NCI-H460 (cell line): ENCODE measurements at places on chromosomes 5 and 9.

GRCh38 chr9:99021512-99021911 lies 77.8 kb downstream of the COL15A1 start:
- no peak for DNase-seq

GRCh38 chr5:28216939-28217360 lies 1178.6 kb upstream of the CDH9 start:
- DNase-seq, result no peak

DNA sequence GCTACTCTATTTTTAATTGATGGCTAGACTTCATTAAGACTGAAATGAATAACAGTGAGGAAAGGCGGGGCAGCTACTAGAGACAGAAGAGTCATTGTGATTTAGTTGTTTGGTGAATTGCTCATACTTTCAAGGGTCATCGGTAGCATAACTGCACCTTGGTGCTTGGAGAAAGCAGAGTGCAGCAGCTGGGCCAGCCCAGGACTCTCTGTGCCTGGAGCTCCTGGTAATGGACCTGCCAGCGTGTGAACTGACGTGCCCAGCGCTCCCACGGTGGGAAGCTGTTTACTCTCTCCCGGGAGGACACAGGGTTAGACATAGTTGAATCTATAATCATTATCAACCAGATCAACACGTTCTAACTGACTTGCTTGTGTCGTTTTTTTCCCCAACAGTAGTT lies 42.9 kb downstream of the LURAP1L start:
- peak; percentile 76 for DNase-seq

GRCh38 chr5:56207537-56207936 lies 25.6 kb downstream of the ANKRD55 start:
- no peak for DNase-seq

DNA sequence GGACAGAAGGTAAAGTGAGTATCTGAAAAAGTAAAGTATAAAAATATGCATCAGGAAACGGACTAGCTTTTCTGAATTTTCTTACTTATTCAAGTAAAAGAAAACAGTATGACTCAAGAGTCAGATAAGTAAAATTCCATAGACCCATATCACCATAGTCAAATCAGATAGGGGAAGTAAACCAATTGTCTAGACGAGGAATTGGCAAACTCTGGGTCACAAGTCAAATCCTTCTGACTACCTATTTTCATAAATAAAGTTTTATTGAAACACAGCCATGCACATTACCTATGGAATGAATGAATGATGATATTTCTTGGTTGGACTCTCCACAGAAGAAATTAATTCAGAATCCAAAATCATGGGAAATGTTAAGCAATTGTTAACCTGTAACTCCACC lies 59.1 kb upstream of the TMC1 start:
- no peak for DNase-seq

GRCh38 chr9:83138422-83139135 lies 75.6 kb upstream of the RASEF start:
- DNase-seq, result no peak

- no peak for DNase-seq
These were observed 6.4 kb upstream of the TOR4A start for GRCh38 chr9:137270929-137271695.
